ENCODE measurements at places on chromosomes 12 and 14.
A peak's percentile ranks its signal among the peaks of the same experiment; 100 is the strongest.

GRCh38 chr14:76755610-76756370 is 5.5 kb upstream of the VASH1 start:
- peak; percentile 77 for DNase-seq

DNA sequence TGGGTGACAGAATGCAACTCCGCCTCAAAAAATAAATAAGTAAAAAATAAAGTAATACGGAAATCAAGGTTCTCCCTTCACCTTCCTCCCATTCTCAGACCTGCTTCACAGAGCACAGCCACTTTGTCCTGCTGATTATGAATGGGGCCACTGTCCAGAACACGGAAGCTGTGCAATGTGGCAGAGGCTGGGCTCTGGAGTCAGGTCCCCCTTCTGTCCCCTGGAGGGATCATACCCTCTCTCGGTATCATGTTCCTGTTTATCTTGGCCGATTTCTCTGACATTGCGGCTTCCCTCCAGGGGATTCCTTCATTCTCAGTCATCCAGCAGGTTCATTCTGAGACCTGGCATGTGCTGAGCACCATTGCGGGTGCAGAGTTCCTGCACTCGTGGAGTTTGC is 11.3 kb downstream of the PPP2R5C start:
- no peak for DNase-seq

DNA sequence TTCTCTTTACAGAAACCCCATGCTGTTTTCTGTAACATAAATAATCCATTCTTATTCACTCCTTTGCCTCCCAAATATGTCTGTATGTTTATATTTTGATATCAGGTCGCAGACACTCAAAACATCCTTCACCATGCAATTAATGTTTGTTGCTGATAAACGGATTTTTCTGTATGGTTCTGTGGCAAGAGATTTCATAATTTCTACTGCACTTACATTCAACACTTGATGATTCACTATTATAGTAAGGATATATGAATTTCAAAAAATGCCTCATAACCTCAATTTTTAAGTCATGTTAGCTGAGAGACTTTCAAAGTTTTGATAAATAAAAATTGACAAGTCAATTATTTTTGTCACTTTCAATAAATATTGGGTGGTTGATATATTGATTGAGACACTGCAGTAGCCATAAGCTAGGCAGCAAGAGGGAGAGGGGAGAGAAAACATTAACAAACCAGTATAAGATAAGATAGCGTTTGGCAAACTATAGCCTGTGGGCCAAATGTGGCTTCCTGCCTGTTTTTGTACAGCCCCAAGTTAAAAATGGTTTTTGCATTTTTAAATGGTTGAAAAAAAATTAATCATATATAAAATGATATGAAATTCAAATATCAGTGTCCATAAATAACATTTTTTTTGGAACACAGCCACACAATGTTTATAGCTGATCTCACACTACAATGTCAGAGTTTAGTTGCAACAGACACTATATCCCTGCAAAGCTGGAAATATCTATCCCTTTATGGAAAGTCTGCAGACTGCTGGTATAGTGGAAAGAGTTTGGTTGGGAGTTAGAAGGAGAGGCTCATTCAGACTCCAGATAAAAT is 18.3 kb downstream of the ALDH6A1 start:
- no peak for DNase-seq

DNA sequence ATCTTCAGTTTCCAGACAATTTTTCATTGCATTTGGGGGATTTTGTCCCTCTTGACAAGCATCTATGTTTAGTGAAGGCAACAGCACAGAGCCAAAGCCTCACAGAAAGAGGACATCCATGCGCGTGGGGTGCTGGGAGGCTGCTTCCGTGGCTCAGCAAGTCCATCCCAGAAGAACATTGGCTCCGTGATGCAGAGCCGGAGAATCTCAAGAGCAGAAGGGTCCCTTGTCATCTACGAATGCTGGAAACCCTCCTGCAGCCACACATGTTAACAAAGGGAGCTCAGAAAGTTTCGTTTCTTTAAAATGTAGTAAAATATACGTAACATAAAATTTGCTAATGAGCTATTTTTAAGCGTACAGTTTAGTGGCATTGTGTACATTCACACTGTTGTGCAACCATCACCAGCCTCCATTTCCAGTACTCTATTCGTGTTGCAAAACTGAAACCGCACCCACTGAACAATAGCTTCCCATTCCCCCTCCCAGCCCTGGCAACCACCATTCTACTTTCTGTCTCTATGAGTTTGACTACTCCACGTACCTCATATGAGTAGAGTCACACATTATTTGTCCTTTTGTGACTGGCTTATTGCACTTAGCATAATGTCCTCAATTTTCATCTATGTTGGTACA is 185.9 kb downstream of the TTC7B start:
- DNase-seq = no peak

DNA sequence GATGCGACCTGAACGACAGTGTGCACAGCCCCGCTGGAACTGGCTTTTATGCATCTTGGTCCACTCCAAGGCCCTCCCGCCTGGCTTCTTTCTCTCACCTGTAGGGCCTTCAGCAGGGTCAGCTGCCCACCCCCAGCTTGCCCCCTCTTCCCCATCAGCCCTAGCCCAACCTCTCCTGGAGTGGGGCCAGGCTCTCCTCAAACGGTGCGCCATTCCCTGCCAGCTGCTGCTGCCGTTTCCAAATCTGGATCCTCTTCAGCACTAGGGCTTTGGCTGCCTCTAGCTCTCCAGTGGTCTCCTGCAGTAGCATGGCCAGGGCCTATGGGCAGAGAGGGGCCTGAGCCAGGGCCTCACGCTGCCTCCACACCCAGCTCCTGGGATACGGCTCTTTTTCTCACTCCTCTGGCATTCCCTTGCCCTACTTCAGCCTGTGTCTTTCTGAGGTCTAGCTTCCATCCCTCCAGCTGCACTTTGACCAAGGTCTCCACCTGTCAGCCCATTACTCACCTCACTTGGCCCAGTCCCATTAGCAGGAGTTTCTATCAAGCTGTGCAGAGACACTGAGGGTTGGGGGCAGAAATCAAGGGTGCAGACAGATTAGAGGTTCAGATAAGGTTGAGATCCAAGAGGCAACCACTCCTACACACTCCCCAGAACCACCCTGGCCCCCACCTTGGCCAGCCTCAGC is 5.0 kb downstream of the STAT6 start:
- peak; percentile 46 for DNase-seq

GRCh38 chr12:100197486-100197885 is 3.1 kb upstream of the ACTR6 start:
- no peak for DNase-seq

- no peak for DNase-seq
These were observed 466.9 kb downstream of the SOX5 start for GRCh38 chr12:23482571-23482970.

GRCh38 chr12:96064271-96064670 is 28.9 kb upstream of the LTA4H start:
- no peak for DNase-seq

GRCh38 chr12:21910657-21911056 is 30.6 kb downstream of the ABCC9 start:
- no peak for DNase-seq

GRCh38 chr14:21069388-21070082 is 569 bp upstream of the ARHGEF40 start:
- peak; percentile 28 for DNase-seq

- DNase-seq = no peak
These were observed 23.9 kb upstream of the SLC10A1 start for GRCh38 chr14:69820991-69821390.

DNA sequence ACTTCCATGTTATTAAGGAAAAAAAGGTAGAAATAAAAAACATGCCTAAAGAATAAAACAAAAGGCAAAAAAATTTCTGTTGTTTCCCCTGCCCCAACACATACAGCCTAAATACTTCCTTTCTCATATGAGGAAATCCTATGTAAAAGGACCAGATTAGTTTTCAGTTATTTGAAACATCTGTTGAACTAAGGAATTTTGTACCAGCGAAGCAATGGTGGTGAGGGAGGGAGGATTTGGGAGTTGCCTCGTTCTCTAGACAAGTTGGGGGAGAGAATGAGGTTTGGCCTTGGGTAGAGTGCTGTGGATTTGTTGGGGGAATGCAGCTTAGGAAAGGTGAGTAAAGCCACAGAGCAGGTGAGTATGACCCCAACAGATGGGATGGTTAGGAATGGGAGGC is 141.5 kb upstream of the RFLNA start:
- no peak for DNase-seq

DNA sequence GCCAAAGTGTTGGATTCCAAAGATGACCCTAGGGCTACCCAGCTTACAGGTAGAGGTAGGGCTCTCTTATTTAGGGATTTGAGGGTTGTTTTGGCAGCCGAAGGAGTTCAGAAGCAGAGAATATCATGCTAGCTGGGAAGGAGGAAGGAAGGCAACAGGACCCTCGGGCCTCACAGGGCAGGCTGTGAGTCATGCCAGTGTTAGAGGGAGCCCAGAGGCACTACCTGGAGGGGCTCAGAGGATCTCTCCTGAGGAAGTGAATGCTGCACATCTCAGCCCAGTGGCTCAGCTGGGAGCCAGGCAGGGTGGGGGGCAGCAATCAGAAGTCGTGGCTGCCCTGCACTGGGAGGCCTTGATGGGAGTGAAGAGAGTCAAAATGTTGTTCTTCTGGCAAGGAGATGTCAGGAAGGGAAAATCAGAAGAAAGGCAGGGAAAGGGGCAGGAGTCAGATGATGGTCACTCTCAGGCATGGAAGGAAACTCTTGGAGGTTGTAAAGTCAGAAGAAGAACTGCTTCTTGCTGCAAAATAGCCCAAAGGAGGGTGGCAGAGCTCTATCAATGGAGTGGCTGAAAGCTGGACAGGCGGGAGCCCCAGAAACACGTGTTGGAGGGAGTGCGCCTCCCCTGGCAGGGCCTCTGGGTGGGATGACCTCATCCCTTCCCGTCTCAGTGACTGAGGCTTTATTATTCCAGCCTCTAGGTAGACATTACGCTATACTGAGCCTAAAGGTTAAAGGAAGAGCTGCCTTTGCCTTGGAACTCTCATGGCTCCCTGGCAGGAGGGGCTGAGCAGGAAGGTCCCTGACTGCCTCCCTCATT is 141.3 kb downstream of the SMOC1 start:
- no peak for DNase-seq

DNA sequence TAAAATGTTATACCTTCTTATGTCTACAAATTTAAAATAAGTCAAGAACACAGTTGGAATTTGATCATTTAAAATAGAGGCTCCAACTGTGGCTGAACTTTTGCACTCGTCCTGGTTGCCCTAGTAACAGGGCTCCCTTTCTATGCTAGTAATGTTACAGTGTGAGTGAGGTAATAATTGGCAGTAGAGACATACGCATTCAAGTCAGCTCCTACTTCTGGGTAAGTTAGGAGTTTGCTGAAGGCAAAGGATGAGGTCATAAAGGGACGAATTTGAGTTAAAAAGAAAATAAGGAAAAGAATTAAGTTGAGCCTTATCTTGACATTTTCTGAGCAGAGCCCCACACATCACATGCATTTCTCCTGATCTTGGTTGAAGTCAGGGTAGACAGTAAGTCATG is 129.1 kb downstream of the TMEM117 start:
- no peak for DNase-seq

DNA sequence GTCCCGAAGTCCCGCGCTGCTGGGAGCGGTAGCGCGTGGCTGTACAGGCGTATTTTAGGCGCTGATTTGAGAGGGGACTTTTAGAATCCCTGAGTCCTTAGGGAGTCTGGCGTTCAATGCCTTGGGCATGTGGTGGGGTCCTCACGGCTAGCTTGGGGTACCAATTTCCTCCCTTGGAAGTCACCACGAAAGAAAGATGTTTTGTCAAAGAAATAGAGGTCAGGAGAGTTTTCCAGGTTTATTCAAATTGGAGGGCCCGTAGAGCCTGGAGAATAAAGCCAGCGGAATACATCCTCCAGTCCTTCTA is 63.9 kb downstream of the KLHL28 start:
- DNase-seq = no peak

DNA sequence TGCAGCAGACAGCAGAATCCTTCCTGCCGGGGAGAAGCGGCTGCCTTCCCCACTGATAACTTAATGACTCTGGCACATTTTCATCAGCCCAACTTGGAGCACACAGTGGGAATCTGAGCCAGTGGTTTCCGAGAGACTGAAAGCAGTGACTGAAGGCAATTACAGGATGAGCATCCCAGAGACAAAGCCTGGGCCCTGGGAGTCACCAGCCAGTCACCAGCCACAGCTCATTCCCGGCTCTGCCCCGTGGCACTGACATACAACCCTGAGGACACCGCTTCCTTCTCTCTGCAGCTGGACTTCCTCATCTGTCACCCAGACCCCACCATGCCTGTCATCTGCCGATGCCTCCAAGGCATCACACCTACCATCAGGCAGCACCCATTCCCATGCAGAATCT is 192.3 kb downstream of the DPF3 start:
- DNase-seq = no peak

GRCh38 chr14:83483063-83483462 is 1949.4 kb upstream of the SEL1L start:
- peak; percentile 40 for DNase-seq

DNA sequence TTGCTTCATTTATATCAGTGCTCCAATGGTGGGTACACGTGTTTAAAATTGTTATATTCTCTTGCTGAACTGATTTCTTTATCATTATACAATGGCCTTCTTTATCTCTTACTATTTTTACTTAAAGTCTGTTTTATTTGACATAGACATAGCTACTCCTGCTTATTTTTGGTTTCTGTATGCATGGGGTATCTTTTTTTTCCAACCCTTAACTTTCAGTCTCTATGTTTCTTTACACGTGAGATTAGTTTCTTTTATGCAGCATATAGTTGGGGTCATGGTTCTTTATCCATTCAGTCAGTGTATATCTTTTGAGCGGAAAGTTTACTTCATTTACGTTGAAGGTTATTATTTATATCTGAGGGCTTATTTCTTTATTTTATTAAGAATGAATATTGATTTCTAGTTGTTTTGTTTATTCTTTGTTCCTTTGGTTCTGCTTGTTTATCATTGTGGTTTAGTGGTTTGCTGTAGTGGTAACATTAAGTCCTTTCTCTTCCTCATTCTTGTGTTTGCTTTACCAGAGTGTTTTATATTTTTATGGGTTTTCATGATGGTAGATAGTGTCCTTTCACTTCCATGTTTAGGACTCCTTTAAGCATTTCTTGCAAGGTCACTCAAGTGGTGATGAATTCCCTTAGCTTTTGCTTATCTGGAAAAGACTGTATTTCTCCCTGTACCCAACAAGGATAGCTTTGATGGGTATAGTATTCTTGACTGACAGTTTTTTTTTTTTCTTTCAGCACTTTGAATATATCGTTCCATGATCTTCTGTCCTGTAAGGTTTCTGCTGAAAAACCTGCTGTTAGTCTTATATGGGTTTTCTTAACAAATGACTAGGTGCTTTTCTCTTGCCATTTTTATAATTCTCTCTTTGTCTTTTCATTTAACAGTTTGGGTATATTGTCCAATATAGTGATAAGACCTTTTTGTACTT is 38.3 kb upstream of the FAR2 start:
- no peak for DNase-seq

DNA sequence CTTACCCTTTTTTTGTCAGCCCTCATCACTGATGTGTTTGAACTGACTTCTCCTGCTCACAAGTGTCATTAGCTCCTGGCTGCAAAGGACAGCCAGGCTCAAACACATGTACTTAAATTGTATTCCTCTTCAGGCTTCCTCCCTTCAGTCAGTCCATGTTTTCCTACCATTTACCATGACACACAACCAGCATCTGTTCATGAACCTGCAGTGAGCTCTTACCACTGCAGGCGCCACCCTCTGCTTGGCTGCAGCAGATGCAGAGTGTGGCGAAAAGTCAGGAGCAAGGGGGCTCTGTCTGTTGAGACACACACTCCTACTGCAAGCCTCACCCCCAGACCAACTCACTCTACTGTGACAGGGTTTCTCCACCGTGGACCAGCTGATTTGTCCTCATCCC is 70.2 kb downstream of the TSPAN11 start:
- peak; percentile 57 for DNase-seq

GRCh38 chr12:59626382-59626781 is 30.6 kb downstream of the SLC16A7 start:
- DNase-seq = peak; percentile 8

GRCh38 chr14:89473989-89474388 is 57.0 kb upstream of the FOXN3 start:
- DNase-seq = no peak
